ENCODE measurements at places on chromosomes 2 and 18.

DNA sequence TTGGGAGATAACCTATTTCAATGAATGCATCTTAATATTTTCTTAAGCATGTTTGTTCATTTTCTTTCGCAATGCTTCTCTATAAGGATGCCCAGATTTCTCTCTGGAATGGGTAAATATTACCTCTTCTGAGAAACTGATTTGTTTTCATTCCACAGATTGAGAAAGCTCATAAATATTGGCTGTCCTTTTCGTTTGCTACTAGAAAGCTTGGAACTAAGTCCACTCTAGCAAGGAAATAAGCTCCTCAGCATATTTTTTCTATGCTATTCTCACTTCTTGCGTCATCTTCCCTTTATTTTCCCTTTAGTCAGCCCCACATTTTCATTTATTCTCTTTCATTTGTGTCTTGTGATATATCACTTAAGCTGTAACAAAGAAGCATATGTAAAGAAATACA, 76.3 kb downstream of the ANTXR1 start:
- DNase-seq: no peak

- no peak for DNase-seq
These were observed 31.6 kb downstream of the TWSG1 start for GRCh38 chr18:9366126-9366714.

GRCh38 chr2:23425885-23426262, 40.9 kb downstream of the KLHL29 start:
- DNase-seq: peak; percentile 87

GRCh38 chr18:13320096-13320495, 101.5 kb downstream of the LDLRAD4 start:
- no peak for DNase-seq

DNA sequence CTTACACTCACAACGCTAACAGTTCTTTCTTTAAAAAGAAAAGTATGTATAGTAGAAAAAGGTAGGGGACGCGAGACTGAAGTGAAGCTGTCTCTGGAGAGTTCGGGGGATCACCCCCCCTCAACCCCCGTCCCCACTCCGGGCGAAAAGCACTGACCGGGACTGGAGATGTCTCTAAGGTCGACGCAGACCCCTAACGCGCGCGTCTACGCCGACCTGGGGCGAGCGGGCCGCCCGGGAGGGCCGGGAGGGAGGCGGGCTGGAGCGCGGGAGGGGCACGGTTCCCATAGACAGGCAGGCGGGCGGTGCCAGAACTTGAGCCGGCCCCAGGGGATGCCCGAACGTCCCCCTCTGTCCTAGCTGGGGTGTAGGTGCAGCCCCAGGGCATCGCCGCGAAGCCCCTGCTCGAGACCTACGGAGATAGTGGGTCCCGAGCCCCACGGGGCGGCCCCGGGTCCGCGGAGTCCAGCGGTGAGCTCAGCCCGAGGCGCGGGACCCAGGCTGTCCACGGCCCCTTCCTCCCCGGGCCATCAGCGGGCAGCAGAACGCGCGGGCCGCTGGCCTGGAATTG, 82.2 kb downstream of the CHRNA1 start:
- no peak for DNase-seq

- no peak for DNase-seq
These were observed 65.1 kb upstream of the TMEM17 start for GRCh38 chr2:62570861-62571698.

DNA sequence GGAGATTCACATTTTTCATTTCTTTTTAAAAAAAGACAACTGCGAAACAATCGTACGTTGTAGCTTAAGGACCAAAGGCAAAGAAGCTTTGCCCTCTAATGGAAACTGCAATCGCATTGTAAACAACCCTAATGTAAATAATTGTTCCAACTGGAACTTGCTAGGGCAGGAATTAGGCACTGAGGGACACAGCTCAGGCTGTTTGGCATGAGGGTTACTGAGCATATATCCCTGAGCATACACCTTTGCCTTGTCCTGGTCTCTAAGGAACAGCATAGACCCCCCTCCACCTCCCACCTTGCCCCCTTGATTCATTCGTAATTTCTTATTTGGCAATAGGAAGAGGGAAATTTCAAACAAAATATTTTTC, 396.4 kb downstream of the LNPK start:
- no peak for DNase-seq

DNA sequence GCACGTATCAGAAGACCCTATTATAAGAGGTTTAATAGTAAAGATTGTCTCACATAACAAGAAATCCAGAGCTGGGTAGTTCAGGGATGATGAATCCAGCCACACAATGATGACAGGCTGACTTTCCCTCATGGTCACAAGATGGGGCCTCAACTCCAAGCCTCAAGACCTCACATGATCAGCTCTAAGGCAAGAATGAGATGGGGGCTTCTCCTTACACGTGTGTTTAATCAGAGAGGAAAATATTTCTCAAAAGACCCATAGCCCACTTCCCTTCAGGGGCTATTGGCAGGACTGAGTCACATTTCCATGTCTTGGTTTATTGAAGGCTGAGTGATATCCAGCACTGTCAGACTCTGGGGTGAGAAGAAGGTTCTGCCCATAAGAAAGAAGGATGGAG, 100.2 kb upstream of the FOSL2 start:
- DNase-seq: peak; percentile 28
